Occipital lobe (tissue), 3 donors: ENCODE measurements at places on chromosomes 16 and 17.

DNA sequence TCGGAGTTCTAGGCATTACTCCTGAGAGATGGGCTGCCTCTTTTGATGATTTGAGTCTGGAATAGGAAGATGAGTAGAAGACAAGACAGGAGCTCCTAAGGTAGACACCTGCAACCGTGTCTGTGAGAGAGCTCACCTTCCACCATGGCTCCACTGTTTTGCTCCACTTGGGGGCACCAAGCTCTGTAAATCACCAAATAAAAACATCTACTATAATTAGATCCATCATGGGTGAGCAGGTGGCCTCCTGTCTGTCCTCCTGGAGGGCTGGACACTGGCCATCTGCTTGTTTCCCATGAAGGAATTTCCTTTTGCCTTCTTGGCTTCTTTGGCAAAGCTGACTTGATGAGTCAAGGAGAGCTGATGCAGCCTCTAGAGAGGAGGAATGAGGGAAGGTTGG, 179.0 kb downstream of the HAPSTR1 start:
- DNase-seq: no peak

DNA sequence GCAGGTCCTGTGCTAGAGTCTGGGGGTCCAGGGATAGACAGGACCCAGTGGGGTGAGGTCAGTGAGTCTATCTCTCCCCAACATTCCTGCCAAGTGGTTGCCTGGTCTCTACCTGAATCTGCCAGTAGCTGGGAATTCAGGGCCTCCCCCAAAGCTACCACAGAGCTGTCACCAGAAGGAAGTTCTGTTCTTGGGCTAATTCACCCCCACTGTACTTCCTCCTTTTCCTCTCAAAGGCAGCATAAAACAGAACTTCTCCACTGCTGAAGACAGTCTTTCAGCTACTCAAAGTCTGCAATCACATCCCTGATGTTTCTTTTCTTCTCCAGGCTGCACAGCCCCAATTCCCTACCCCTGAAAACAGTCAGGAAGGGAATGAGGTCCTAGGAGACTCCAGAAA, 8.7 kb downstream of the CAMTA2 start:
- DNase-seq: no peak

- no peak for DNase-seq
Measured at GRCh38 chr16:50126183-50126582, 26.9 kb upstream of the TENT4B start.

GRCh38 chr17:16814439-16814838, 124.4 kb downstream of the CCDC144A start:
- no peak for DNase-seq

DNA sequence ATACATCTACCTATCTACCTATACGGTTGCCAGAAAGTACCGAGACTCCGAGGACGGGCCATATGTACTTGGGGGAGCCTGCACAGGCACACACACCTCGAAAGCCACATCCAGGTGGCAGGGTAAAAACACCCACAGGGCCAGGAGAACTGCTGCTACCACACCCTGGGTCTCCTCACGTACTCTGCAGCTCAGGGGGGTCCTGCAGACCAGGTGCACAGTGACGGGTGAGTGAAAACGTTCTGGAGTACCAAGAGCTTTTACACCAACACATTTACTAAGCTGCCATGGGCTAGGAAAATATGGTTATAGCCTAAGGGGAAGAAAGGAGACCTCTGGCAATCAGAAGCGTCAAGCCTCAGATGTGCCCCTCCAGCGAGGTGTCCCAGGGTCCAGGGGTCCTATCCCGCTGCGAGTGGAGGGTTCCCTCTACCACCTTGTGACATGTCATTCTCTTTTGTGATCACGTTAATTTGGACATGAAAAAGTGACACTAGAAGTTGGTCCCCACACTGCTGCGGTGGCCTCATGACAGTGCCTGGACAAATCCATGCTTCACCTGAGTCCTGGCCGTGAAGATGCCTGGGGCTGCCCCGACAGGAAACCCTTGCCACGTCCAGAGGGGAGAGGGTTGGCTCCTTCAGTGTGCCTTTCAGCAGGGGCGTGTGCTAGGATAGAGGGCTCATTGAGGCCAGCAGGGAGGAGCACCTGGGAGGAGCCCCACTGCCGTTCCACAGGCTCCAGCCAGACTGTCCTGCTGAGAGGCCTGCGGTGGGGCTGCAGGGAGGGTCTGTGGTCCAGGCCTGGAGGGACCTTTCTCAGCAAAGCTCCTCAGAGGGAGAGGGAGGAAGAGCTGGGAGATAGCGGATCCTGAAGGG, 1.8 kb downstream of the CANT1 start:
- no peak for DNase-seq

DNA sequence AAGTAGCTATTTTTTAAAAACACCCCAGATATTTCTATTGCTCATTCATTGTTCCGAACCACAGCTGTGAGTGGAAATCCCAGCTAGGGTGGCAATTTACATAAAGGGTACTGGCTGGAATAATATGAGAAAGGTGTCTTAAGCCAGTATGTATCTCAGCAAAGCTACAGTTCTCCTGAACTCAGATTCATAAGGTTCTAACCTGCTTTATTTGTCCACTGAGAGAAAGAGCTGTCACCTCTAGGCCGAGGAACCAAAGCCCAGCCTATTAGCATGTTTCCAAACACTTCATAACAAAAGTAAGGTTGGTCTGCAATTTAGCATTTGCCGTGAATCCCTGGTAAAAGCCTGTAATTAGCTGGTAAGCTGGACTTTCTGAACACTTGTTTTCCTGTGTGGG, 57.0 kb upstream of the CLEC19A start:
- DNase-seq: no peak

- DNase-seq: no peak
Measured at GRCh38 chr17:82896071-82897000, 56.5 kb upstream of the ZNF750 start.

DNA sequence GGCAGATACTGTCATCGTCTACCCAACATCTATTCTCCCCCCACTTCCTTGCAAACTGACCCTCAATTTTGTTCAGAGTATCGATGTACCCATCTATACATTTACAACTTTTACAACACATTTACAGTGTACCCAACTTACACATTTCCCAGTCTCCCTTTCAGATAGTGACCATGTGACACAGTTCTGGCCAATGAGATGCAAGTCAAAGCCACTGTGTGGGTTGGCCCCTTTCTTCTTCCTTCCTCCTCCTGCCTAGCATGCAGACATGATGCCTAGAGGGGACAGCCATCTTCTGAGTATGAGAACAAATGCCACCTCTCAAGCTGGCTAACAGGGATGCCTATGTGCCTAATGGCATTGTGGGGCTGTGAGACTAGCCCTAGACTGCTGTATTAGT, 11.3 kb upstream of the NFAT5 start:
- no peak for DNase-seq

DNA sequence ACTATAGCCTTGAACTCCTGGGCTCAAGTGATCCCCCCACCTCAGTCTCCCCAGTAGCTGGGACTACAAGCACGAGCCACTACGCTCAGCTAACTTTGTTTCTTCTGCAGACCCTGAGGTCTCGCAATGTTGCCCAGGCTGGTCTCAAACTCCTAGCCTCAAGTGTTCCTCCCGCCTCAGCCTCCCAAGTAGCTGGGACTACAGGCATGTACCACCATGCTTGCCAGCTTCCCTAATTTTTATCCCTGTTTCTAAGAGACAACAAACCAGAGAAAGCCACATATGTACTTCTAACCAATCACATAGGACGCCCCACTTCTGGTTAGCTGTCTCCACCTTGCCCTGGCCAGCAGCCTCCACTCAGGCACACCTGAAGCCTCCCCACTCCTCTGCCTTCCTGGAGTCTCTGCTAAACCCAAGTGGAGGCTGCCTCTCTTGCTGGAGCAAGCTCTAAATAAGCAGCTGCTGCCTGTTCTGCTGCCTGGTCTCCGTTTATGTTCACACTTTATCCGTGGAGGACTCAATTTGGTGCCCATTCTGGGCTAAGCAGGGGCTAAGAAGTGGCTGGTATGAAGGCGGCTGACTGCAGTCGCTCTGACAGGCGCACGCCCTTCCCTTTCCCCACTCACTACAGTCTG, 24.7 kb downstream of the NSMCE1 start:
- no peak for DNase-seq

- DNase-seq: peak; percentile 74
Measured at GRCh38 chr16:1812732-1813163, 13.9 kb downstream of the HAGH start.

DNA sequence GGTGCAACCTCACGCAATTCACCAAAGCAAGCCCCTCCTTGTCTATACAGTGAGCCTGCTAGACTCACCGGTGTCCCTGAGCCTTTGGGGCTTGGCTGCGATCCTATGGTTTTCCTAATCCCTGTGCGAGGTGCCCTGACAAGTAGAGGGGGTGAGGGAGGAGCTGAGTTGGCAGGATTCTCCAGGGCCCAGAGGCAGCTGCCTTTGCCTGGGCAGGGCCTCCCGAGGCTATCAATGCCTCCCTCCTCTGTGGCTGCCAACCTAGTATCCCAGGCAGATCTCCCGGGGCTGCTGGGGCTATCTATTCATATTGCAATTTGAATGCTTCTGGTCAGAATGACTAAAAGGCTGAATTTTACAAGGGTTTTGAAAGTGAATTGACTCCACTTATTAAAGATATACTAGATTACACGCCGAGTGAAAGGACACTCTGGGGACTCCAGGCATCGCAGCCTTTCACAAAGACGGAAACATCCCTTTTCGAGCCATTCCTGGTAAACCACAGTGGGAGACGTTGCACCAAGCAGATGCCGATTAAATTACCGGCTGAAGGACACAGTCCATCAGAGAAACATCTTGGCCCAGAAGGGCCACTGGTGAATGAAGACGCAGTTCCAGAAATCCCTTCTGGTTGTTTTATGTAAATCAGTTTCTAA, 11.3 kb upstream of the PITPNM3 start:
- no peak for DNase-seq

DNA sequence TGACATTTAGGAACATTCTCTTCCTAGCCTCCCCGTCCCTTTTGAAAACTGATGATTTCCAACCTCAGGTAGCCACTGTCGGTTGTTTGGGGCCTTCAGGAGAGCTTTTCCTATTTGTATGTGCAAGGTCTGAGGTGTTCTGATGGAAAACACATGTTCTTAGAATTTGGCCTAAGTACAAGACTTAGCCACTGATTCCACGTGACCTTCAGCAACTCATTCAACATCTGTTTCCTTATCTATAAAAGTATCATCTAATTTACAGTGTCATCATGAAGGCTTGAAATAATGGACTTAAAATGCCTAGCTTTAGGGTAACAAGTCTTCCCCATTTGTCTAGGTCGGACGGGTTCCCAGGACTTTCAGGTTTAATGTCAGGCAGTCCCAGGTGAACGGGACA, 259.3 kb downstream of the SOX9 start:
- no peak for DNase-seq

DNA sequence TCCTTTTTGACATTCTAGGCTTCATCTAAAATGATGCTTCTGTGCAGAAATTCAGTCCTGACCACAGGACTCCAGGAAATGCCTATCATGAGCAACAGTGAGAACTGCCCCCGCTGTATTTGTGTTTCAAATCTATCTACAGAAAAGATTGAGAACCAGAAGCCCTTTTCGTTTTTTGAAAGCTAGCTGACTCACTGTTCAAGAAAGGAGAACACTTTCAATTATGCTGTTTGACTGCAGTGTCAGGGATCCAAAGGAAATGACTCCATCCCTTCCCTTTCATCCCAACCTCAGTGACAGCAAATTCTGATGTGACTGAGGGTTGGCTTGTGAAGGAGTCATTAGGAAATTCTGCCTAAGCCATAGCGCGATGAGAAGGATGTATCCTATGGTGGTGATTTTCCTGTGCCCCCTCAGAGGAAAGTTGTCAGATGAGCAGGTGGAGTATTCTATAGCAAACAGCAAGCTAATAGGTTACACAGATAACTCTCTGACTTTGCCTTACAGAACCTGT, 622.3 kb downstream of the TMEM114 start:
- DNase-seq: no peak

DNA sequence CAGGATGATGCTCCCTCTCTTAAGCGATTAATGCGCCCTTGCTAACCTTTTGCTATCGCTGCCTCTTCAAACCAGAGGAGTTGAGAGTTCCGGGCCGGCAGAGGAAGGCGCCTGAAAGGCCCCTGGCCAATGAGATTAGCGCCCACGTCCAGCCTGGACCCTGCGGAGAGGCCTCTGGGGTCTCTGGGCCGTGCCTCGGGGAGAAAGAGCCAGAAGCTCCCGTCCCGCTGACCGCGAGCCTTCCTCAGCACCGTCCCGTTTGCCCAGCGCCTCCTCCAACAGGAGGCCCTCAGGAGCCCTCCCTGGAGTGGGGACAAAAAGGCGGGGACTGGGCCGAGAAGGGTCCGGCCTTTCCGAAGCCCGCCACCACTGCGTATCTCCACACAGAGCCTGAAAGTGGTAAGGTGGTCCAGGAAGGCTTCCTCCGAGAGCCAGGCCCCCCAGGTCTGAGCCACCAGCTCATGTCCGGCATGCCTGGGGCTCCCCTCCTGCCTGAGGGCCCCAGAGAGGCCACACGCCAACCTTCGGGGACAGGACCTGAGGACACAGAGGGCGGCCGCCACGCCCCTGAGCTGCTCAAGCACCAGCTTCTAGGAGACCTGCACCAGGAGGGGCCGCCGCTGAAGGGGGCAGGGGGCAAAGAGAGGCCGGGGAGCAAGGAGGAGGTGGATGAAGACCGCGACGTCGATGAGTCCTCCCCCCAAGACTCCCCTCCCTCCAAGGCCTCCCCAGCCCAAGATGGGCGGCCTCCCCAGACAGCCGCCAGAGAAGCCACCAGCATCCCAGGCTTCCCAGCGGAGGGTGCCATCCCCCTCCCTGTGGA, 16.0 kb upstream of the STH start:
- no peak for DNase-seq

- DNase-seq: peak; percentile 89
Measured at GRCh38 chr16:58494981-58495520, 4.9 kb upstream of the NDRG4 start.

- DNase-seq: no peak
Measured at GRCh38 chr16:15644267-15644961, 1.5 kb upstream of the MARF1 start.

GRCh38 chr16:75361936-75362335, 71.4 kb downstream of the CFDP1 start:
- DNase-seq: no peak

DNA sequence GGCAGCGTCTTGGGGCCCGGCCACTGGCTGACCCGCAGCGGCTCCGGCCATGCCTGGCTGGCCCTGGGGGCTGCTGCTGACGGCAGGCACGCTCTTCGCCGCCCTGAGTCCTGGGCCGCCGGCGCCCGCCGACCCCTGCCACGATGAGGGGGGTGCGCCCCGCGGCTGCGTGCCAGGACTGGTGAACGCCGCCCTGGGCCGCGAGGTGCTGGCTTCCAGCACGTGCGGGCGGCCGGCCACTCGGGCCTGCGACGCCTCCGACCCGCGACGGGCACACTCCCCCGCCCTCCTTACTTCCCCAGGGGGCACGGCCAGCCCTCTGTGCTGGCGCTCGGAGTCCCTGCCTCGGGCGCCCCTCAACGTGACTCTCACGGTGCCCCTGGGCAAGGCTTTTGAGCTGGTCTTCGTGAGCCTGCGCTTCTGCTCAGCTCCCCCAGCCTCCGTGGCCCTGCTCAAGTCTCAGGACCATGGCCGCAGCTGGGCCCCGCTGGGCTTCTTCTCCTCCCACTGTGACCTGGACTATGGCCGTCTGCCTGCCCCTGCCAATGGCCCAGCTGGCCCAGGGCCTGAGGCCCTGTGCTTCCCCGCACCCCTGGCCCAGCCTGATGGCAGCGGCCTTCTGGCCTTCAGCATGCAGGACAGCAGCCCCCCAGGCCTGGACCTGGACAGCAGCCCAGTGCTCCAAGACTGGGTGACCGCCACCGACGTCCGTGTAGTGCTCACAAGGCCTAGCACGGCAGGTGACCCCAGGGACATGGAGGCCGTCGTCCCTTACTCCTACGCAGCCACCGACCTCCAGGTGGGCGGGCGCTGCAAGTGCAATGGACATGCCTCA, 773 bp downstream of the NTN3 start:
- DNase-seq: no peak

- no peak for DNase-seq
Measured at GRCh38 chr17:2814481-2815341, 18.5 kb downstream of the RAP1GAP2 start.

GRCh38 chr17:35931794-35932425, 1.3 kb upstream of the RDM1 start:
- no peak for DNase-seq
